ENCODE measurements at places on chromosomes 12 and 14.

DNA sequence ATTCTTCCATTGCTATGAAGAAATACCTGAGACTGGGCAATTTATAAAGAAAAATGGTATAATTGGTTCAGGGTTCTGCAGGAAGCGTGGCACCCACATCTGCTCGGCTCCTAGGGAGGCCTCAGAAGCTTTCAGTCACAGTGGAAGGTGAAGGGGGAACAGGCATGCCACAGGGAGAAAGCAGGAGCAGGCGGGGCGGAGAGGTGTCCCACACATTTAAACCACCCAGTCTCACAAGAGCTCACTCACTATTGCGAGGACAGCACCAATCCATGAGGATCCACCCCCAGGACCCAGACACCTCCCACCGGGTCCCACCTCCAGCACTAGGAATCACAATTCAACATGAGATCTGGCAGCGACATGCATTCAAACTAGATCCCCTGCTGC lies 56.0 kb upstream of the C14orf180 start:
- DNase-seq, result no peak

DNA sequence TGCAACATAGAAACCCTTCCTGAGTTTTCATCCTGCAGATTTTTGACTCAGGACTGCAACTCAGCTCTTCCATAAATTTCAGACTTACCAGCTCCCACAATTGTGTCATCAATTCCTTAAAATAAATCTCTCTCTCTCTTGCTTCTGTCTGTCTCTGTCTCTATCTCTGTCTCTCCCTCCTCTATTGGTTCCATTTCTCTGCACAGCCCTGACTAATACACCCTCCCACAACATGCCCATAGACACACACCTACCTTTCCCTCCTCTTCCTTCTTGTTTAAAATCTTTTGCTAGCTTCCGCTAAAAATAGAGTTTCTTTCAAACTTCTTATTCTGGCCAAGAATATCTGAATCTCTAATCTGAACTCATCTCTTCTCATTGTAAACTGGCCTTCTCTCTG lies 22.9 kb upstream of the PTHLH start:
- no peak for DNase-seq

DNA sequence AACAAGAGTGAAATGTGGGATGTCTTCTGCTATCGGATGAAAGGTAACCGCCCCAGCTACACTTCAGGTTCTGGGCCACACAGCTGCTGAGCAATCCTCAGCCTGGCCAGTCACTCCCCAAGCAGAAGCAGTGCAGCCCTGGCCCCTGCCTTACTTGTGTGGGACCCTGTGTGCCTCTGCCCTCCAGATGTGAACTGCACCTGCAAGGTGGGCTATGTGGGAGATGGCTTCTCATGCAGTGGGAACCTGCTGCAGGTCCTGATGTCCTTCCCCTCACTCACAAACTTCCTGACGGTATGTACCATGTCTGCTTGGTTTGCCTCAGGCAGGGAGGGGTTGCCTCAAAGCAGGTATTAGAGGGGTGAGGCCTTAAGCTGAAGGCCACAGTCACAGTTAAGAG lies 85.6 kb downstream of the NT5DC3 start:
- no peak for DNase-seq

DNA sequence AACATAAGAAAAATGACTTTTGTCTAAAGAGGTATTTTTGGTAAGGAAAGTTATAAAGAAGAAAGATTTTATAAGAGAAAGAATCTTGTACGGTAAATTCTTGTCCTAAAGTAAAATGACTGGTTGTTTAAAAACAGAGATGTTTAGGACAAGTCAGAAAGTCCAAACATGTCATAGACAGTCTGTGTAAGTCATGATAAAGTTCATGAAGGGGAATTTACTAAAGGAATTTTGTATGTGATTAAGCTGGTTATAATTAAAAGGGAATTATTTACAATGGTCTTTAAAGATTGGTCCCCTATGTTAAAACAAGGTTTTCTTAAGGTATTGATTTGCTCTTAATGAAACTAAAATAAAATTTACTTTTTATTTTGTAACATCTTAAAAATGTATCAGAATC lies 269.4 kb upstream of the CCDC196 start:
- DNase-seq, result no peak

DNA sequence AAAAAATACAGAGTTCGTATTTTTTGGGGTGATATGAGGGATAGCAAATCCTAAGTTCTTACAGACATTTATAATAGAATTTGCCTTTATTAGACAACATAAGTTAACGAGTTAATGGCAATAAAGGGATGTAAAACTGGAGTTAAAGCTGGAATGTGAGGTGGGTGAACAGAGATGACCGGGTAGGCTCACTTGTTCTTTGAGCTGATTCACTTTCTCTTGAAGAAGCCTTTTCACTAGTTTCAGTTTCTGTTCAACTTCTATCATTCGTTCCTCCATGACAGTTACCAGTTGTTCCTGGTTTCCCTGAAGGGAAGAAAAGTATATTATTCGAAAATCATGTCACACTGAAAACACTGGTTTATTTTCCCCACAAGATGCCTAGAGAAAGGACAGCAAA lies 57.7 kb upstream of the SAV1 start:
- no peak for DNase-seq

- no peak for DNase-seq
These were observed 6.7 kb downstream of the CELA1 start for GRCh38 chr12:51339750-51340149.

DNA sequence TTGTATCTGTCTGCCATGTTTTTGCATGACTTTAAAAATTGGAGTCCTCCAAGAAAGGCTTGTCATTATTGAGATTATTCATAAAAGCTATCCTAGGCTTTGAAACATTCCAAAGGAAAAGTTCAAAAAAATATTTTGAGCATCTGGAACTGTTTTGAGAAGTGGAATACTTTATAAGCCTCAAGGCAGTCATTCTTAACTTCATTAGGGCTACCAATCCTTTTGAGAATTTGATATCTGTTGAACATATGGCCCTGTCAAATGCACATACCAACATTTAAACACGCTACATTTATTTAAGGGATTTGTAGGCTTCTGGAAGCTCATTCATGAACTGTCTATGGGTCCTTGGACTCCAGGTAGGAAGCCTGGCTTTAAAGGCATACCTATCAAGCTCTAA lies 77.0 kb downstream of the TMEM117 start:
- no peak for DNase-seq

DNA sequence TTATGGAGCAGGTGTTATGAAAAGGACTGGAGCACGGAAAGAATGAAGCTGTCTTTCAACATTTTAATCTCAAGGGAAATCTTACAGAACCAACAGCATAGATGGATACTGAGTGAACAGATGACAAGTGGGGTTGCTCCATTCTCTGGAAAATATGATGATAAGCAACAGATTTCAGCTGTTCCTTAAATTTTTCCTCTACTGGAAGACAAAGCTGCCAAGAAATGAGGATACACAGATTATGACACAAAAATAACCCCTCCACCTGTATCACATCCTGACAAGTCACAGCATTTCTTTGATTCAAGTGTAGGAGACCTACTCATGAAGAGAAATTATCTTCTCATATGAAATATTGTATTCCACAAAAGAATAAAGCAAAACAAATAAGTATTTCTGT lies 13.0 kb upstream of the TMTC2 start:
- no peak for DNase-seq

GRCh38 chr14:104428860-104429259 lies 150.7 kb upstream of the C14orf180 start:
- DNase-seq, result no peak

Data from stimulated activated CD8-positive, alpha-beta memory T cell treated with anti-CD3 and anti-CD28 coated beads, Interleukin-15, amount 100 ng/mL, for 48 hours (primary cell).